ENCODE measurements at places on chromosomes 5 and 9.

DNA sequence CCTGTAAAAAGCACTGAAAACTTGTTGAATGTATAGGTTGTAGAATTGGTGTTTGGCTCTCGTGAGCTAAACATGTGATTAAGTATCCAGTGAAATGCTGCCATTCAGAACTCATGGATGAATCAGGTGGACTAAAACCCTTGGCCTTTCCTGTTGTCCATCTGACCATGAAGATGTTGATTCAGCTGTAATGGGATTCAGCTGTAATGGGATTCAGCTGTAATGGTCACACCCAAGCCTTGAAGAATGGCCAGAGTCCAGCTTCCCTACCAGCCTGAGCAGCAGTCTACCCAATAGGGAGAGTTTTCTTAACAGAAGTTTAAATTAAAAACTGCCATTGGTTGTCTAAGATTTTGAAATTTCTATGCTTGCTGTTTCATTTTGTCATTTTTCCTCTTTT, 18.1 kb downstream of the MAMDC2 start:
- no peak for DNase-seq

GRCh38 chr9:125150349-125151245, 7.3 kb upstream of the SCAI start:
- no peak for DNase-seq

- no peak for DNase-seq
Observed at GRCh38 chr9:81112627-81113452, 576.5 kb downstream of the TLE1 start.

GRCh38 chr5:177473443-177474001, at the start of gene DBN1:
DBN1 (minus strand) TSS chr5:177473634; CDS start chr5:177473521, 113 bp downstream.
- DNase-seq = no peak

GRCh38 chr9:134698587-134699342, 57.2 kb downstream of the COL5A1 start:
- DNase-seq = no peak
